Left lung (tissue), 14 donors: ENCODE measurements at places on chromosomes 1 and 21. TPM values are rescaled to one million over a fixed set of nuclear protein-coding genes. Genes with fewer than 3 reads are reported as not detected.
A peak's percentile ranks its signal among the peaks of the same experiment; 100 is the strongest.

The SLC9A1 gene
- 47.1 TPM for total RNA-seq

- DNase-seq, result no peak
- H3K27ac ChIP-seq, result no peak overlapping the region
- H3K36me3 ChIP-seq, result no peaks in the 10 kb centered on the region
These were observed 57.4 kb upstream of the MTF2 start for GRCh38 chr1:93021539-93022134.

The TSPAN1 gene
- total RNA-seq, result 32.3 TPM

GRCh38 chr1:169568497-169568896, 17.8 kb downstream of the F5 start:
- H3K27ac ChIP-seq, result no peak overlapping the region
- H3K27me3 ChIP-seq, result no peaks in the 10 kb centered on the region
- no peak for DNase-seq
- H3K4me1 ChIP-seq, result no peaks in the 10 kb centered on the region
- H3K4me3 ChIP-seq, result no peak overlapping the region
- no peaks in the 10 kb centered on the region for H3K36me3 ChIP-seq

The TGFB2 gene
- 9.8 TPM for total RNA-seq

The S100B gene
- total RNA-seq, result 2.3 TPM

The LRP8 gene
- 36.6 TPM for total RNA-seq

DNA sequence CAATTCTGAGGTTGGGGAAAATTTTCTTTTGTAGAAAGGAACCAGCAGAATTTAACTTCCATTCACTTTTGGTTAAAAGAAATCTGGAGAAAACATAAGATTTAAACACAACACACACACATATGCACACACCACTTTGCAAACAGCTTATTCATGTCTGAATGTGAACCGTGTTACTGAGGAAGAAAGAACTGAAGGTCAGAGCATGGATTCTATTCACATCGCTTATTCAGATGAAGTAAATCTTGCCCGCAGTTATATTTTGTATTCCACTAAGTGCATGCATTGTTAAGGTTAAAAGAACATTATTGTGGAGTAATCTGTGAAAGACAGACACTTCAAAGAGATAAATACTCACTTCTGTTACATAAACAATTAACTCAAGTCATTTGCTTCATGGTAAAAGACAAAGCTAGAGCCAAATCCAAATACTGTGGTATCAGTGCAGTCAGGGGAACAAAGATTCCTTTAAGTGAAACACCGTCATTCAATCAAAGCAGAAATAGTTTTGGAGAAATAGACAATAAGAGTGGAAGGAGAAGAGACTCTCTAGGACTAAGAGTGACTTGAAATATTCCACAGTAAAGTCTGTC, 82.0 kb downstream of the LRRC53 start:
- H3K4me3 ChIP-seq, result no peak overlapping the region
- H3K27me3 ChIP-seq, result no peaks in the 10 kb centered on the region
- no peak for DNase-seq
- H3K36me3 ChIP-seq, result no peaks in the 10 kb centered on the region

DNA sequence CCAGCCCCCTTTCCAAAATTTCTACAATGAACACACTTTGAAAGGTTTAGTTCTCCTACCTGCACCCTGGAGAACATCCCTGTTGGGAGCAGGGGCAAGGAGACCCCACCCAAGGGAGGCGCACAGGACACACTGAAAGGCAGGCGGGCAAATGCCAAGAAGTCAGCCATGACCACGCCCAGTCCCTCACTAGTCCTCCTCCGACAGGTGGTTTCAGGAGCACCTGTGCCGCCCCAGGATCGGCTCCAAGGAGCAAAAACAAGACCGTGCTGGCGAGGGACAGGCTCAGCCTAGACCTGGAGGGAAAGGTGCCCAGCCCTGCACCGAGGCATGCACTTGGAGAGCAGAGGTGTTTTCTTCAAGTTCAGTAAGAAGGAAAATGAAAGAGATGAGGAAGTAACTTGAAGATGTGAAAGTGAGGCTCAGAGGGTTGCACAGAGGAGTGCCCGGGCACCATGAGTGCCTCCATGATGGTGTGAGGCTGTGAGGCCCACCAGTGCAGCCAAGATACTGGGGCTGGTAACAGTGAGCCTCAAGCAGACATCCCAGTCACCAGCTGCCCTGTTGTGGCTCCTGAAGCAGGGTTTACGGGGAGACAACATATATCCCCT, 19.6 kb upstream of the NADK start:
- H3K4me1 ChIP-seq, result no peaks in the 10 kb centered on the region
- no peaks in the 10 kb centered on the region for H3K27me3 ChIP-seq
- H3K4me3 ChIP-seq, result no peak overlapping the region
- DNase-seq, result no peak
- no peak overlapping the region for H3K27ac ChIP-seq

The SOX13 gene
- total RNA-seq, result 45.0 TPM

GRCh38 chr1:208101661-208102431, 142.3 kb downstream of the PLXNA2 start:
- H3K4me1 ChIP-seq, result no peaks in the 10 kb centered on the region
- no peaks in the 10 kb centered on the region for H3K27me3 ChIP-seq
- H3K27ac ChIP-seq, result no peak overlapping the region

DNA sequence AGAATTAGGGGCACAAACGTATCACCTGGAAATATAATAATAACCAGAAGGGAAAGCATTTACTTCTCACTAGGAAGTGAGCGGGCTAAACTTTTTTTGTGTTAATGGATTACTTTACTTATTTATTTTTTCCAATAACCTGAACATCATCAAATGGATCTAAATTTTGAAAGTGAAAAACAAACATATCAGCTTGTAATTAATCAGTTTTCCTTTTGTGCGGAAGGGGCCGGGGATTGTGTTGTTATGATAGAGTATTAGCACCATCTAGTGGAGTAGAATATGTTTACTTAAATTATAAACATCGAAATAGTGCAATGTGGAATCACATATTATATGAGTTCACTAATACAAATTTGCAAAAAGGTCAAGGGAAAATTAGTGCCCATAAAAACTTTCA, 9.0 kb downstream of the CFH start:
- H3K36me3 ChIP-seq, result no peaks in the 10 kb centered on the region
- H3K4me1 ChIP-seq, result no peaks in the 10 kb centered on the region
- no peak overlapping the region for H3K27ac ChIP-seq
- H3K4me3 ChIP-seq, result no peak overlapping the region
- DNase-seq, result peak; percentile 20
- H3K27me3 ChIP-seq, result no peaks in the 10 kb centered on the region

- no peak for DNase-seq
- no peaks in the 10 kb centered on the region for H3K27me3 ChIP-seq
- no peaks in the 10 kb centered on the region for H3K36me3 ChIP-seq
- no peak overlapping the region for H3K27ac ChIP-seq
- no peak overlapping the region for H3K4me3 ChIP-seq
These were observed 173.5 kb downstream of the GALNT2 start for GRCh38 chr1:230240446-230241086.

The CDC7 gene
- total RNA-seq, result 10.4 TPM

DNA sequence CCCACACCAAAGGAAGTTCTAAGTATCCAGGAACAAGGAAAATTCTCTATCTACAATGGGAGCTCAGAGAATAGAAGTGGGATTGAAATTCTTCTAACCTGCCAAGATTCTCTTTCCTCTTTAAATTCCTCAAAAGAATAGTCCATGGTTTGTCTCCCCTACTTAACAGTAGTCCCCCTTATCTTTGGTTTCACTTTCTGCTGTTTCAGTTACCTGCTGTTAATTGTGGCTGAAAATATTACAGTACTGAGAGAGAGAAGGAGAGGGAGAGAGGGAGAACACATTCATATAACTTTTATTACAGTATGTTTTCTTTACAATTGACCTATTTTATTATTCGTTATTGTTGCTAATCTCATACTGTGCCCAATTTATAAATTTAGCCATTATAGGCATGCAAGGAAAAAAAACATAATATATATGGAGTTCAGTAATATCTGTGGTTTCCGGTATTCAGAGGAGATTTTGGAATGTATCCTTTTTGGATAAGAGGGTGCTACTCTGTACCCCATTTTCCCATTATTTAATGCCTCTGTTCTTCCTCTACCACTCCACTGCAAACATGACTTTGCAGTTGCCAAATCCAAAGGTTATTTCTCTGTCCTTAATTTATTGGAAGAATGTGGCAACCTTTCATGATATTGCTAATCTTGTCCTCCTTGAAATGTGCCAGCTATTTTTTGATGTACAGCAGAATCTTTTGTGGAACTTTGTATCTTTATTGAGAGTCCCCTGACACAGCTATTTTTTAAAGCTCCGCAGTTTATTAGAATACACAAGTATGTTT, 68.0 kb downstream of the USP25 start:
- no peak overlapping the region for H3K27ac ChIP-seq
- H3K36me3 ChIP-seq, result peaks cover under 1% of the 10 kb centered on the region
- DNase-seq, result no peak
- H3K4me3 ChIP-seq, result no peak overlapping the region
- H3K4me1 ChIP-seq, result no peaks in the 10 kb centered on the region

GRCh38 chr21:33578214-33578613, 10.3 kb downstream of the DONSON start:
- peaks cover 50% of the 10 kb centered on the region for H3K36me3 ChIP-seq
- DNase-seq, result no peak
- no peak overlapping the region for H3K27ac ChIP-seq
- H3K27me3 ChIP-seq, result no peaks in the 10 kb centered on the region
- H3K4me3 ChIP-seq, result no peak overlapping the region

The KCNK2 gene
- total RNA-seq, result not detected

DNA sequence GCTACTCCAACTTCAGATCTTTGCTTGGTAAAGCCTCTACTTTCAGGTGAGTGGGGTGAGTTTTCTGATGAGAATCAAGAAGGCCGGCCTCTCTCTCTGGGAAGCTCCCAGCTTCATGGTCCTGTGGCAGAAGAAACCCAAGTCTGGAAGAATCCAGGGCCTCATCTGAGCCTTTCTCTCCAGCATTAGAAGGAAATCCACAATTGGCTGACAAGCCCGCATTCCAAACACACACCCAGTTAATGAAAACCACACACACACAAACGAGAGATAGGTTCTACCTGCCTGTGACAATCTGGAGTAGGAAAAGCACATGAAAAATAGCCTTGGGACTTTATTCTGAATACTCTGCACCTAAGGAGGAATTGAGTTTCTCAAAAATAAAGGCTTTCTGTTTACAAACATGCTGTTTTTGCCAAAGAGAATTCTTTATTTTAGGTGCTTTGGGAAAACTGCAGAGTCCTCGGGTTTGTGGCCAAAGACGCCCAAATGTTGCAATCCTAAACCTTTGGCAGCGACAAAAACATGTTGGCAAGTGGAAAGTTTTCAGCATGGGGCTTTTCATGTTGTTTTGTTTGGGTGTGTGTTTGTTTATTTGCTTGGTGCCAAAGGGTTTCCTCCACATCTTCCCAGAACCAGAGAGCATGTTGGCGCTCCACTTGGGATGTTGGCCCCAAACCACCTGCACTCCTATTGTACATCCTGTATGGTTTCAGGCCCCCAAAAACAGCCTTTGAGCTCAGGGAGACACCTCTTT, 216.2 kb downstream of the SETD4 start:
- no peak overlapping the region for H3K4me3 ChIP-seq
- DNase-seq, result no peak
- no peaks in the 10 kb centered on the region for H3K4me1 ChIP-seq
- H3K27ac ChIP-seq, result no peak overlapping the region

GRCh38 chr1:193545171-193545570, 358.8 kb upstream of the B3GALT2 start:
- H3K27ac ChIP-seq, result no peak overlapping the region
- H3K36me3 ChIP-seq, result no peaks in the 10 kb centered on the region
- H3K4me3 ChIP-seq, result no peak overlapping the region
- H3K4me1 ChIP-seq, result no peaks in the 10 kb centered on the region
- H3K27me3 ChIP-seq, result no peaks in the 10 kb centered on the region

- no peaks in the 10 kb centered on the region for H3K4me1 ChIP-seq
- no peaks in the 10 kb centered on the region for H3K27me3 ChIP-seq
- no peak overlapping the region for H3K4me3 ChIP-seq
- no peaks in the 10 kb centered on the region for H3K36me3 ChIP-seq
These were observed 407.5 kb downstream of the SETD4 start for GRCh38 chr21:35652872-35653271.

DNA sequence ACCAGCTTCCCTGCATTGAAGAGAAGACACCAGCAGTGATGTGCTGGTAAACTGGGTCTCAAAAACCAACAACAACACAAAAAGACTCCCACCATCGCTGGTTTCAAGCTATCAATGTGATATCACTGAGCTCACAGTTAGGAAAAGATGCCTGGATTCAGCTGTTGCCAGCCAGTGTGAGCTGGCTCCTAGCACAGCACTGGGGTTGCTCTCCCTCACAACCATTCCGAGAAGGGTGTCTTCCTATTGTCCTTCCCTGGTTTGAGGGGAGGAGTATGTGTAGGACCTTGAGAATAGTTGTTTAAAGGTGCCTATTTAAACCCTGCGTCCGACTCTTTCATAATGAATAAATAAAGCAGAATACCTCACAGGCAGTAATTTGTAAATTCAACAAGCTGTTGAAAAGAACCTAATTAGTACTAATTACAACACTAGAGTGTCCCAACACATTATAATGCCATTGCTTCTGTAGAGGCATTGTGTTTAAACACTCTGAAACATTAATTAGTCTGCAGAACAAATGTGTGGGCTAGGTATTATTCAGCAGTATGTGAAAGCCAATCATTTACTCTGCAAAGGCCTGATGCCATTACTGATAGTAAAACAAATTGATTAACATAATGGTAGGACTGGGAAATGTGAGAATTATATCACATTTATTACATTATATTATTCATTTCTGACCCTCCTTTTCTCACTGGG, 17.2 kb downstream of the NIBAN1 start:
- DNase-seq, result no peak
- H3K4me1 ChIP-seq, result peaks cover 14% of the 10 kb centered on the region
- H3K36me3 ChIP-seq, result no peaks in the 10 kb centered on the region
- no peak overlapping the region for H3K27ac ChIP-seq
- no peaks in the 10 kb centered on the region for H3K27me3 ChIP-seq

The LYPD8 gene
- total RNA-seq, result not detected

- H3K27ac ChIP-seq, result no peak overlapping the region
- no peaks in the 10 kb centered on the region for H3K36me3 ChIP-seq
- H3K4me3 ChIP-seq, result no peak overlapping the region
- no peaks in the 10 kb centered on the region for H3K27me3 ChIP-seq
- DNase-seq, result no peak
These were observed 603.0 kb downstream of the MATN1 start for GRCh38 chr1:30120245-30121000.

DNA sequence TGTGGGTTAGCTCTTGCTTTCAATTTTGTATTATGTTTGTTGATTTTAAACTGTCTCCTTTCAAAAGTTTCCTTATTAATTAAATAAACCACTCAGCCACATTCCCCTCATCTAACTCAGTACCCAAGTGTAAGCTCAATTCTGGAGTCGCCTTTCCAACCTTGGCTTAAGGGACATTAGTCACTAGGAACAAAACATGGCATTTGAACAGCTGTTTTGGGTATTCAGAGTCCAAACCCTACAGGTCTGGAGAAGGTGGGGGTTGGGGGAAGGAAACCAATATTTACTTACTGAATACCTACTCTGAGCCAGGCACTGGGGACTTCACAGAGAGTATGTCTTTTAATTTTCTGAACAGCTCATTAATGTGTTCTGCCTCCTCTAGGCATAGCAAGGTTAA, 117.2 kb upstream of the JUN start:
- H3K4me3 ChIP-seq, result no peak overlapping the region
- H3K27me3 ChIP-seq, result no peaks in the 10 kb centered on the region
- no peaks in the 10 kb centered on the region for H3K36me3 ChIP-seq
- peaks cover 26% of the 10 kb centered on the region for H3K4me1 ChIP-seq
- H3K27ac ChIP-seq, result peak overlapping the region; percentile 0
- DNase-seq, result no peak

The EPHA8 gene
- total RNA-seq, result not detected

GRCh38 chr1:175073061-175073460, 5.4 kb downstream of the TNN start:
- DNase-seq, result no peak
- no peaks in the 10 kb centered on the region for H3K27me3 ChIP-seq
- H3K4me1 ChIP-seq, result peaks cover 14% of the 10 kb centered on the region
- H3K36me3 ChIP-seq, result no peaks in the 10 kb centered on the region
- H3K4me3 ChIP-seq, result no peak overlapping the region
- H3K27ac ChIP-seq, result no peak overlapping the region
